ENCODE measurements at places on chromosomes 1 and 21.

- H3K4me1 ChIP-seq: no peaks in the 10 kb centered on the region
- DNase-seq: no peak
- H3K4me3 ChIP-seq: no peak overlapping the region
- no peak overlapping the region for H3K27ac ChIP-seq
- no peaks in the 10 kb centered on the region for H3K27me3 ChIP-seq
- H3K36me3 ChIP-seq: no peaks in the 10 kb centered on the region
Measured at GRCh38 chr1:218382261-218382660, 37.1 kb downstream of the TGFB2 start.

DNA sequence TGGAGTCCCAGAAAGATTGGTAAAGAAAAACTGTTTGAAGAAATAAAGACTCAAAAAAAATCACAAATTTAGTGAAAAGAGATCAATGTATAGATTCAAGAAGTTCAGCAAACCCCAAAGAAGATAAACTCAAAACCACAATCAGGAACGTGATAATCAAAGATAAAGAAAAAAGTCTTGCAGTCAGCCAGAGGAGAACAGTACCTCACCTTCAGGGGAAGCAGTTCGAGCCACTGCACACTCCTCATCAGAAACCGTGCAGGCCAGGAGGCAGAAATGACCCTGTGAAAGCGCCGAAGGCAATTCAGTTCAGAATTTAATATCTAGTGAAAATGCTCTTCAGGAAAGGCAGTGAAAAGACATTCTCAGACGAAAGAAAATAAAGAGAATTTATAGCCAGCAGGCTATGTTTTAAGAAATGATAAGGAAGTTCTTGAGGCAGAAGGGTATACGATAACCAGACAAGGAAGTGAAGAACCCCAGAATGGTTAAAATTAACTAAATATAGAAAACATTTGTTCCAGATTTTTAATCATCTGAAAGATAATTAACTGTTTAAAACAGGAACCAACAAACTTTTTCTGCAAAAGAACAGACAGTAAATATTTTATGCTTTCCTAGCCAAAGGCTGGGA is 13.5 kb upstream of the SUMO3 start:
- no peaks in the 10 kb centered on the region for H3K4me1 ChIP-seq
- H3K27ac ChIP-seq: no peak overlapping the region
- no peaks in the 10 kb centered on the region for H3K36me3 ChIP-seq

DNA sequence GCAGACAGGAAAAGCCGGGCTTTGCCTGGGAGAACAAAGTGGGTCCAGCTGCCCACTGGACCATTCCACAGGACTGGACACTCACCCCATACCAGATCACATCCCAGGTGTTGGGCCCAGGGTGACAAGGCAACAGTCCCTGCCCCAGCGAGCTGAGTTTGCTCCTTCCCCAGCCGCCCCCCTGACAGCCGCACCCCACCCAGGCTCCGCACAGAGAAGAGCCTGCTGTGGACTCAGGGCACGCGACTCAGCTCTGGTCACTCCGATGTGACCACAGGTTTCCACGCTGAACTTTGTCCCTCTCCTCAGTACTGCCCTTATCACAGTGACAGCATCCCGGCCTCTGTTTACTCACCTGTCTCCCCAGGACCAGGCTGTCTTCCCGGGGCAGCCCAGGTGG is 1.2 kb downstream of the BMP8B start:
- no peaks in the 10 kb centered on the region for H3K4me1 ChIP-seq
- no peaks in the 10 kb centered on the region for H3K36me3 ChIP-seq
- no peaks in the 10 kb centered on the region for H3K27me3 ChIP-seq
- H3K4me3 ChIP-seq: no peak overlapping the region
- DNase-seq: no peak
- H3K27ac ChIP-seq: no peak overlapping the region

DNA sequence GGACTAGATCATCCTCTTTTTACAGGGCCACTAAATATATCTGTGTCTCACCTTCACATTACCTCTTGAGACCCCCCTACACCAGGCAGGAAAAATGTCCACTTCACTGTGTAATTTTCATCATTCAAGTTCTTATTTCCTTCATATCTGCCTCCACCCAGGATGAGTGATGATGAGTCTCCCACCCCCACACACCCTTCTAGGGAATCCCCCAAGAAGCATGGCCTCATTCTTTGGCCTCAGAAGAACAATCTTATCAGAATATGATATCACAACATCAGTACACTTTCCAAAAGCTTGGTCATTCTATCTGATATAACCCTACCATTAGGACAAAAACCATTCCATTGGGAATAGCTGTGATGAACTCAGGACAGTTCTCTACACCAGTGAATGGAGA is 170.3 kb upstream of the DUSP10 start:
- no peak overlapping the region for H3K4me3 ChIP-seq
- no peak overlapping the region for H3K27ac ChIP-seq
- no peaks in the 10 kb centered on the region for H3K36me3 ChIP-seq

GRCh38 chr1:98119796-98120195 is 199.0 kb upstream of the DPYD start:
- no peaks in the 10 kb centered on the region for H3K27me3 ChIP-seq
- H3K4me1 ChIP-seq: no peaks in the 10 kb centered on the region
- no peak overlapping the region for H3K27ac ChIP-seq
- no peaks in the 10 kb centered on the region for H3K36me3 ChIP-seq
- DNase-seq: no peak
- no peak overlapping the region for H3K4me3 ChIP-seq

GRCh38 chr1:27755286-27755685 is 17.7 kb upstream of the STX12 start:
- no peak overlapping the region for H3K4me3 ChIP-seq
- no peak overlapping the region for H3K27ac ChIP-seq
- no peak for DNase-seq
- peaks cover 31% of the 10 kb centered on the region for H3K36me3 ChIP-seq
- H3K4me1 ChIP-seq: peaks cover 9% of the 10 kb centered on the region
- H3K27me3 ChIP-seq: no peaks in the 10 kb centered on the region

DNA sequence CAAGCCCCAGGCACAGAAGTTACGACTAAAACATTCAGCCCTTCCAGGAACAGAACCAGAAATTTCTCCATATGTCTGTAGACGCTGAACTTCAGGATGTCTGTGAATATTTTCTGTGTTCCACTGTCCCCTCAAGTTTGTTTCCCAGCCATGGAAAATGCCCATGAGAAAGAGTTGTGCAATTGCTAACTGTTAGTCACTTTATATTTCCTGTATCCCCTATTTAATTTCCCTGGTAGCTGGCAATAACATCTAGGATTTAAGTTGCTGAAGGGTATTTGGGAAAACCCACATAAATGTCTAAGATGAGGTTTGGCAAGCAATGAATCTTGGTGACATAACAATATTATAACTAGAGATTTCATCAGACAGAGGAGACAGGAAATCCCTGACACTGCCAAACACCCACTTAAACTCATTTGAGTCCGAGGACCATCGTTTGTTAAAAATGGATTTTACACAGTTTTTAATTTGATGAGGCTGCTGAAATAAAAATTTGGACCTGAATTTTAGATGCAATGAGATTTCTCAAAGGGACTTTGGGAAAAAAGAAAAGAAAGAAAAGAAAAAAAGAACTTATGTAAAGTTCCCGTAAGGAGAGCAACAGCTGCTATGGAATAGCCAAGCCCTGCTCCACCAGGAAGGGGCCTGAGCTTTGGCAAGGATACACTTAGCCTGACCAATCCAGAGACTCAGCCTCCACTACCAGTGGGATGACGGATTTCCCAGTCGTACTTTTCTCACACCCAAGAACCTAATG is 21.8 kb upstream of the ERRFI1 start:
- no peak overlapping the region for H3K27ac ChIP-seq
- no peak for DNase-seq
- no peaks in the 10 kb centered on the region for H3K4me1 ChIP-seq
- no peaks in the 10 kb centered on the region for H3K27me3 ChIP-seq
- H3K4me3 ChIP-seq: no peak overlapping the region

- no peaks in the 10 kb centered on the region for H3K27me3 ChIP-seq
- H3K4me1 ChIP-seq: peaks cover 25% of the 10 kb centered on the region
- no peak overlapping the region for H3K4me3 ChIP-seq
- peak; percentile 48 for DNase-seq
Measured at GRCh38 chr1:21534674-21535378, 25.6 kb downstream of the ALPL start.

DNA sequence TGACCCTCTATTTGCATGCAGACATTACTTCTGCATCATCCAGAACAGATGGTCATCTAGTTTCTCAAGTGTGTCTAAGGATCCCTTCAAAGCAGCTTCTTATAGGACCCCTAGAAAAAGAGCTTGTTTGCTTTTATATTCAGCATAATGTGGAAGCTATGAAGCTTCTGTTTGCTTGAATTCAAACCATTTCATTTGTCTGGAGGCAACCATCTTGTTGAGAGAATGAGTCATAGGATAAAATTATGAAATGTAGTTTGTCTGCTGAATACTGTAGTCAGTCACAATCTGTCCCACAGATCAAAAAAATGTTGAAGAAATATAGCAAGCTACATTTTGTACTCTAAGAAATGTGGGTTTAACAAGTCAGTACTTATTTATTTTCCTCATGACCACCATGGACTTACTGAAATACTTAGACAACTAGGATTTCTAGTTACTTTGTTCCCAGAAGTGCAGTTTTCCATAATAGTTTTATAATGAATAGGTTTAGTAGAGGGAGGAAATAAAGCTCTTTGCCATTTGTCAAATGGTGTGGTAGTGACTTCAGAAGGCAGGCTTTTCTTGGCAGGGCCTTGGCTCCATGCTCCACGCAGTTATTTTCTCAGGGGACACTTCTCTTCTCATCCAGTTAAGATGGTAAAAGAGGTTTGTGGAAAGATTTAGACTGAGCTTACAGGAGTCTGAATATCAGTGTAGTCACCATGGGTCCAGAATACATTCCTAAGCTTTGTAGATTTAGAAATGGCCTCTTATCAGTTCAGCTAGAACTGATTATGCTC is 74.8 kb upstream of the DEPDC1 start:
- no peak overlapping the region for H3K27ac ChIP-seq
- no peaks in the 10 kb centered on the region for H3K27me3 ChIP-seq
- DNase-seq: no peak
- H3K4me1 ChIP-seq: no peaks in the 10 kb centered on the region
- no peak overlapping the region for H3K4me3 ChIP-seq

DNA sequence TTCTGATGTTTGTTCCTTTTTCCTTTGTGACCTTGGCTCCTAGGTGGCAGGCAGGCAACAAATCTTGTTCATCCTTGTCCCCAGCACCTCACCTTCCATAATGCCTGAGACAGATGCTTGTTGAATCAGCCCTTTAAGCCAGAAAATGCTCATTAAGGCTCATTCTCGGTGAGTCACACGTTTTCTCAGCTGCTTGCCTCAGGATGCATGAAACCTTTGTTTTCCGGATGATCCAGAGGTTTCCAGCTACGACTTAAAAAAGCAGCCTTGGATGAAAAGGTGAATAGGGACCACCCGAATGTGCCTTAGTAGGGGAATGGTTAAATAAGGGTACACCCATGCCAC is 4.6 kb upstream of the ATP13A2 start:
- peaks cover 27% of the 10 kb centered on the region for H3K36me3 ChIP-seq
- DNase-seq: no peak
- no peak overlapping the region for H3K4me3 ChIP-seq
- peaks cover 9% of the 10 kb centered on the region for H3K4me1 ChIP-seq

GRCh38 chr1:207861442-207862177 is 49.3 kb downstream of the CD34 start:
- H3K4me1 ChIP-seq: no peaks in the 10 kb centered on the region
- H3K27ac ChIP-seq: no peak overlapping the region
- no peak overlapping the region for H3K4me3 ChIP-seq
- H3K36me3 ChIP-seq: no peaks in the 10 kb centered on the region
- no peaks in the 10 kb centered on the region for H3K27me3 ChIP-seq
- DNase-seq: no peak

- no peaks in the 10 kb centered on the region for H3K36me3 ChIP-seq
- H3K27ac ChIP-seq: no peak overlapping the region
- H3K4me3 ChIP-seq: no peak overlapping the region
- H3K4me1 ChIP-seq: peaks cover 9% of the 10 kb centered on the region
Measured at GRCh38 chr1:6412896-6413295, 6.8 kb downstream of the HES2 start.

DNA sequence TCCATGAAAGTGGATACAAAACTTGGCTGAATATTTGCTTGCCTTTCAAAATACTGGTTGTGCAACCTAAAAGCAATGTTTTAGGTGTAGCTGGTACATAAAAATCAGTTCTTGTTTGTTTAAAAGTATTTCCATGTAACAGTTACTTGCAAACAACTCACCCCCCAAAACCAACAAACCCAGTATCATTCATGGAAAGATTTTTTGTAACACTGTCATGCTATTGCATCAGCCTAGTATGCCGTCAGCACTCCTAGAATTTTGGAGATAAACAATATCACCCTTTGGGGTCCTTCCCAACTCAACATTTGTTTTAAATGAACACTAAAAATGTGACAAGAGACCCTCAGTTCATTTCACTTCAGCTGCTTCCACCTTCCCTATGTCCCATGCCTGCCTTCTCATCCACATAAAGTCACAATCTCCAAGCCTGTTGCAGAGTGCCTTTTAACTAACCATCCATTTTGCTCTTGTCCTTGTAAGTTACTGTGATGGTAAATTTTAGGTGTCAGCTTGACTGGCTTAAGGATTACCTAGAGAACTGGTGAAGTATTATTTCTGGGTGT is 425.3 kb downstream of the DUSP10 start:
- no peaks in the 10 kb centered on the region for H3K36me3 ChIP-seq
- no peak for DNase-seq

GRCh38 chr1:36511804-36512798 is 29.4 kb upstream of the CSF3R start:
- H3K4me3 ChIP-seq: no peak overlapping the region
- H3K27me3 ChIP-seq: no peaks in the 10 kb centered on the region
- H3K27ac ChIP-seq: no peak overlapping the region

- no peak overlapping the region for H3K4me3 ChIP-seq
- H3K4me1 ChIP-seq: no peaks in the 10 kb centered on the region
- no peak for DNase-seq
- no peaks in the 10 kb centered on the region for H3K36me3 ChIP-seq
Measured at GRCh38 chr1:111831153-111831552, 75.5 kb downstream of the DDX20 start.

GRCh38 chr1:215003686-215004085 is 78.9 kb upstream of the KCNK2 start:
- no peak overlapping the region for H3K4me3 ChIP-seq
- H3K4me1 ChIP-seq: no peaks in the 10 kb centered on the region
- DNase-seq: no peak
- H3K27ac ChIP-seq: no peak overlapping the region
- H3K36me3 ChIP-seq: no peaks in the 10 kb centered on the region

DNA sequence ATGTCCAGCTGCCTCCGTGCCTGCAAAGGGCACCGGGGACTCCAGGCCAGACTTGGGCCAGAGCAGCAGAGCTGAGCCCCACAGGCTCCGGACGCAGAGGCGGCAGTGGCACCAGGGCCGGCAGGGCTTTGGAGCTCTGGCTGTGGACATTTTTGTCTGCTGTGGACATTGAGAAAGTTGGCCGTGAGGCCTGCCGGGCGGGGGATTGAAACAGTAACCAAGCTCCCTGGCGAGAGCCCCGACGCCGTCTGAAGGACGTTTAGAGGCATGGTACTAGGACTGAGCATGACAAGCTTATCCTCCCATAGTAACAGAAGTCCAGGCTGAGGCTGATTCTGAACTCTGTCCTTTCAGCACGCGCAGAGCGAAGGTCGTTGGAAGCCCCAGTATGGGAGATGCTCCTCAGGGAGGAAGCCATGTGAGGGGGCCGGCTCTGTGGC is 323.8 kb downstream of the AMY1C start:
- H3K4me3 ChIP-seq: no peak overlapping the region
- no peak overlapping the region for H3K27ac ChIP-seq
- H3K36me3 ChIP-seq: no peaks in the 10 kb centered on the region
- no peaks in the 10 kb centered on the region for H3K4me1 ChIP-seq
- DNase-seq: no peak
- H3K27me3 ChIP-seq: no peaks in the 10 kb centered on the region

All from liver (tissue), 10 donors.